ENCODE measurements at places on chromosomes 2 and 18.
A peak's percentile ranks its signal among the peaks of the same experiment; 100 is the strongest.

- no peak for DNase-seq
Measured at GRCh38 chr18:61948846-61949438, 56.1 kb upstream of the RNF152 start.

- no peak for DNase-seq
Measured at GRCh38 chr2:27741673-27742072, 29.8 kb upstream of the MRPL33 start.

DNA sequence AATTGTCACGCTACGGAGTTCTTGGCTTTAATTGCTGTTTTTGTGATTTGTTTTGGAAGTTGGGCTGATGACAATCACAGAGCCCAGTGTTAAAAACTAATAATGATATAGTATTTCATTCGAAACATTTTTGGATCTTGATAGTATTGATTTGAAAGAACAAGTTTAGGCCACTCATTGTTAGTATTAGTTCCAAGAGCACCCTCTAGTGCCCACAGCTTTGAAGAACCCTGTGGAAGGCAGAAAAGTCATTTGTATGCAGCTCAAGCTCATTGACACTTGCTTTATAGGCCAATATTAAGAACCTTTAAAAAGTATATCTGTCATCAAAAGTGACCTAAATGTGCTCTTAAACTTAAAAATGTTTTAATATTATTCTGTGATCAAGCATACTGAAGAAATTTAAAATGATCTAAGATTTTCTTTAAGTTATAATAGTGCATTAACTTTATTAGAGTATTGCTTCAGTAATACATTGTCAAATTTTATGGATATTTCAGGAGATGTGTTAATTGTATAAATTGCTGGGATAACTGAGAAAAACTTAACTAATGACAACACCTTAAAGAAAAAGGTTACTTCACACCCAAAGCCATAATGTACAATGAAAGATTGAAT is 191.0 kb downstream of the GRB14 start:
- peak; percentile 44 for DNase-seq

GRCh38 chr2:43324259-43325106 is 98.1 kb upstream of the ZFP36L2 start:
- no peak for DNase-seq

DNA sequence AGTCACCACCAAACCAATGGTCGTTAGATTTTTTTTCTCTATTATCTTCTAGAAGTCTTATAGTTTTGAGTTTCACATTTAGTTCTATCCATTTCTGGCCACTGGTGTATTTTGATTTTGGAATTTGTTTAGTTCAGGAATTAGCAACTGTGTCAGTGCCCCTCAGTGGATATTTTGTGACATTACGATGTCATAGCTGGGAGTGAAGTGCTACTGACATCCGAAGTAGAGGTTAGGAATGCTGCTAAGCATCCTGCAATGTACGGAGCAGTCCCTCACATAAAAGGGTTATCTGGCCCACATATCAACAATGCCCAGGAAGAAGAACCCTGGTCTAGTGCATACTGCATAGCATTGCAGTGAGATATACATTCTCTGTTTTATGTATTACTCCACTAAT is 157.4 kb upstream of the RGPD4 start:
- DNase-seq, result no peak

- DNase-seq, result peak; percentile 43
Measured at GRCh38 chr18:39464006-39464405, 1898.4 kb upstream of the CELF4 start.

DNA sequence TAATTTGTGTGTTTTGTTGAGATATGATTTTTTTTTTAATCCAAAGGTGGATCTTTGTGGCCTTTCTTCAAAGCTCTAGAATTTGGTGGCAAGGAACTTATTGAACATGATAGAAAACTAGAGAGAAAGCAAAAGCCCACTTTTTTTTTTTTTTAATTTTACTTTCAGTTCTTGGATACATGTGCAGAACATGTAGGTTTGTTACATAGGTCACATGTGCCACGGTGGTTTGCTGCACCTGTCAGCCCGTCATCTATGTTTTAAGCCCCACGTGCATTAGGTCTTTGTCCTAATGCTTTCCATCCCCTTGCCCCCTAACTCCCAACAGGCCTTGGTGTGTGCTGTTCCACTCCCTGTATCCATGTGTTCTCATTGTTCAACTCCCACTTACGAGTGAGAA is 135.9 kb downstream of the RHBDD1 start:
- no peak for DNase-seq

- DNase-seq, result no peak
Measured at GRCh38 chr18:11183637-11184036, 34.3 kb upstream of the PIEZO2 start.

- no peak for DNase-seq
Measured at GRCh38 chr2:70556608-70557007, 3.0 kb upstream of the TGFA start.

- peak; percentile 33 for DNase-seq
Measured at GRCh38 chr2:222861411-222862105, 722 bp downstream of the ACSL3 start.

GRCh38 chr18:46399303-46399702 is 257.7 kb downstream of the LOXHD1 start:
- DNase-seq, result no peak

GRCh38 chr18:58853561-58853960 is 11.1 kb upstream of the ZNF532 start:
- DNase-seq, result no peak

DNA sequence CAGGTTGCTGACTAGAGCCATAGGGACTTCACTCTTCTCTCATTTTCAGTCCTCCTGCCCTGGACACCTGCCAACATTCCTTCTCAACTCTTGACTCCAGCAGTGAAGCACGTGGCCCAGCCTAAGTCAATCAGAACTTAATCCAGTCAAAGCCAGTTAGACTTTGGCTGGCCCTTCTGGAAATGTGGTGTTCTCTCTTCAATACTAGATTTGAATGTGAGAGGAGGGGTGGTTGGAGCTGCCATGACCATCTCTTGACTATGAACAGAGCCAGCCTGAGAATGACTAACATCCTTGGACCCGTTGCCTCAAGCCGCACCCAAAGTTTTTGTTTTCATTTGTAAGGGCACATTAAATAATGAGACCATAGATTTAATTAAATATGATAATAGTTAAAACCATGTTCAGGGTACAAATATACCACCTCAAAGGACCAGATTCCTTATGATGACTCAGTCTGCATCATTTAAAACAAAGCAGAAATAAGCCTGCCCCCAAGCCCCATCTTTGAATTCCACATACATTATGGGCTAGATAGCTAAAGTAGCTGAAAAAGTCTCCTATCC is 49.7 kb upstream of the RASGRP3 start:
- peak; percentile 73 for DNase-seq

DNA sequence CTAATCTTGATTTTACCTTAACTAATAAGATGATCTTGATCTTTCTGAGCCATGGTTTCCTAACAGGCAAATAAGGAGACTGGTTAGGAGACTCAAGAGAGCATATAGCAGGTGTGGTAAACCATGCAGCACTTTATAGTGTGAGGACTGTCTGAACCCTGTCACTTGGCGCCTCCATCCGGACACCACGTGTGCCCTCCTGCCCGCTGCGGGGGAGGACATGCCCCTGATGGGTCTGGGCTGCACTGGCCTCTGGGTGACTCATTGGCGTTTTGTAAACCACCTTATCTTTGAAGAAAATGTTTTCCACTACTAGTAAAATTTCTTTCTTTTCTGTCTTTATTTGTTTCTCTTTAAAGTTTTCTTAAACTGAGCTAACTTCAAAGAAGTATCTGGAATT is 131.1 kb downstream of the FMNL2 start:
- DNase-seq, result no peak

DNA sequence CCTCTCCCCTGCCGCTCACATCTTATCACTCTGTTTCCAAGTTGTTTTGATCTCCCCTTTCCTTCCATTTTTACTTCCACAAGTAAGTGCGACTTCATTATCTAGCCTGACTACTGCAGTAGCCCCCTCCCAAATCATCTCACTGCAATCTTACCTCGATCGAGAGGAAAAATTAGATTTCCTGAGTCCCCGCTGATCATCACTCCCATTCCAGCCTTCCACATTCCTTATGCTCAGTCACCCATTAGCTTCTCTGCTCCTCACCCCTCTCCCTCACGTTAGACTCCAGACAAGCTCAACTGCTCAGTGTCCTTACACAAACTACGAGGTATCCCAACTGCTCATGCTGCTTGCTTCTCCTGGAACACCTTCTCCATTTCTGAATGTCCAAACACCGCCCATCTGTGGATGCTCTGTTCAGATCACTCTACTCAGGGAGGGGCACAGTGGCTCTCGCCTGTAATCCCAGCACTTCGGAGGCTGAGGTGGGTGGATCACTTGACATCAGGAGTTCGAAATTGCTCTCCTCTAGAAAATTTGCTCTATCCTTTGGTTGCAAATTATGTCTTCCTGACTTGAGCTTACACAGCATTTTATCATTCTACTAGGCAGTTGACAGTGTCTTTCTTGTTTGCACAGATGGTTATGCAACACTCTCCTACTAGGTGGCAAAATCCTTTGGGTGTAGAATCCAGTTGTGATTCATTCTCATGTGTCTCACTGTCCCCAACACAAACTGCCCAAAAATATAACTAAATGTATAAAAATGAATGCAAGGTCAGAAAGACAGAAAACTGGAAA is 96.5 kb downstream of the INO80D start:
- DNase-seq, result no peak

DNA sequence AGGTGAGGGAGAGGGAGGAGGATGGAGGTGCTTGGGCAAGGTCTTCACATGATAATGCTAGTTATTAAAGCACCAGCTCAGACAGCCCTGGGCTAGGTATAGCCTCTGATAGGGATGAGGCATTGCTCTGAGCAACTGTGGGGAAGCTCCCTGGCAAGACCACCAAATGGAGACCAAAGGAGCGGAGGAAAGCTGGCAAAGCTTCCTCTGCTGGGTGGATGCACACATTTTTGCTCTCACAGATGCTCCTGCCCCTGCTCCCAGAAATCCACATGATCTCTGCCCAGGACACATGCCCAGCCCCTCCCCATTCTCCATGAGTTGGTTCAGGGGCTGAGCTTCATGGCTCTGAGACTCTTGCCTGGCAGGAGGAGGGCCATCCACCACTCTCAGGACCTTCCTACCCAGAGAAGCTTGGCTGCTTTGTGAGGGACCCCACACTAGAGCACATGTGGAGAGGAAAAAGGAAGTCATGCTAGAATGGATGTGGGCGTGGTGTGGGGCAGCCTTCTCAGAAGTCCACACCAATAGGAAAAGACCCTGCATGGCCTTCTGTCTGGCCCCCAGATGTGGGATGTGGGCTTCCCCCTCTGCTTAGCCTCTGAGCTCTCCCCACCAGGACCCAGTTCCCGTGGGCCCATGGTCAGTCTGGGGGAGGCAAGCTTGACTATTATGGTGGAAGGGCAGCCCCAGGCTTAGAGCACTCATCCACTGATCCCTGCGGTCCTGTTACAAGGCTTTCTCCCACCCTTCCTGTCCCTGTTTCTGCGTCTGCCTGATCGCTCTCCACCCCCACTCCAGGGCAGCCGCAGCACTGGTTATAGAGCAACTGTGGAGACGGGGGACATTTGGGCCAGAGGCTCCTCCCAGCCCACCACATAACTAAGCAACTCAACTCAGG is 10.5 kb upstream of the CYP26B1 start:
- no peak for DNase-seq

DNA sequence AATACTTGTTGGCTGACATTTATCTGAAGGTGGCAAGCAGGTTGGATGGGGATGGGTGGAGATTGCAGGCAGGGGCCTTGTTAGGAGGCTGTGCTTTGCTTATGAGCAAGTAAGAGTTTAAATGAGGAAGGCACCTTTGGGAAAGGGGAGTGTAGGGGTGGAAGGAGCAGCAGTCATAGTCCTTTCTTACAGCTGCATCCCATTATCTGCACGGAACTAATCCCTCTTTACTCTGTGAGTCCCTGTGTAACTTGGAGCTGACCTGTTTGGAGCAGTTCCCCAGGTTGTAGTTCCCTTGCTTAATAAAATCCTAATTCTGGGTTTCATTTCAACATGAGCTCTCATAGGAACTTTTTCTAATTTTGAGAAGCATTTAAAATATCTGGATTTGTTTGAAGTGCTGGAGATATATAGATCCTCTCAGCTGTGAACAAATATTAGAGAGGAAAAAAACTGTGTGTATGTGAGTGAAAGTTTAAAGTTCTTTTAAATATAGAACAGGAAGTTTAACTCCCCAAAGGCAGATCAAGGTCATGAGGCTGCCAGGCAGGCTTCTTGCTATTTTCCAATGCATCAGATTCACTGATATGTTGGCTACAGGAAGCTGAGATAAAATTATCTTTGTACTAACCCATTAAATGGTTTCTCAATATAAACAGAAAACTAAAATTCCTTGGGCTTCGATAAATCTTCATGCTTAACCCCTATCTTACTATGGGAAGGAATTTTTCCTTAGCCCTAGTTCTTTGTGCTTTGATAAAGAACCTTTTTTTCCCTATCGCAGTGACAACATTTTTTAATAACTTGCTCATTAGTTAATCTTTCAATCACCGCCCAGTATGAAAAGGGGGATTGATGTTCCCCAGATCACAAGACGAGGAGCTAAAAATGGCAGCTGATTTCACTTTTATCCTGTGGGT is 104.6 kb upstream of the EML6 start:
- DNase-seq, result peak; percentile 41

All from lung microvascular endothelial cell (primary cell).